Right atrium auricular region (tissue), 2 donors: ENCODE measurements at places on chromosomes 16 and 17. TPM values are rescaled to one million over a fixed set of nuclear protein-coding genes. Genes with fewer than 3 reads are reported as not detected.

DNA sequence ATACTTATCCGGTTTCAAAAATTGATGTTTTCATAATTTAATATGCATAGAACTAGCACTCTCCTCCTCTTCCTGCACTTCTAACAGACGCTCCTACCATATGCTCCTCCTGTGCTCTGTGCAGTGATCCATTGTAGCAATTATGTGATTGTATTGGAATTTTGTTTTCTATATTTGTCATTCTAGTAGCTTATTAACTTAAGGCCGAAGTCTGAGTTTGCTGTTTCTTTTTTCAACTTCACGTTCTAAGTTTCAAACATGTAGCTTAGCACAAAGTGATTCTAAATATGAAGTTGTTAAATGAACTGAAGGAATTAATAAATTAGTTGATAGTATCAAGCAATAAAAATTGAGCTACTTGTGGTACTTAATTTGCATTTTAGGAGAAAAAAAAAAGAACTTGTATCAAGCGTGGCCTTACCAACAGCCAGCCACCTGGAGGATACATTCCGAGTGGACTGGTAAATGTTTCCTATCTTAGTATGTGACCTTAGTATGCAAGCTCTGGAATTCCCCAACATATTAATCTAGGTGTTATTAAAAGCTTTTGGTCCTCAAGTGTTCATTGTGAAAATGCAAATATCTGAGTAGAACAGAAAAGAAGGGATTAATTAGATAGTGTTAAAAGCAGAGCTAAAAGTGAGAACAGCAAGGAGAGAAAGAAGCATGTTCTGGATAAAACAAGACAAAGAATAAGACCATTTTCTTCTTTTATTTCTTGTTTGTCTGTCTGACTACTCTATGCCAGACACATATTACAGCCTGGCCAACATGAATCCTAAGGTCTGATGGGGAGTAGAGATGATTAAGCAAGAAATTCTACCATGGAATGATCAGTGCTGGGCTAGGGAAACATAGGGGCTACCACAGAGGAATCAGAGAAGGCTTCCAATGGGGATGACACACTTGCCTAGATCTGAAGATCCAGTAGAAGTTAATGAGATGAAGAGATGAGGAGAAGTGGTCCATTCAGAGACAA, 290.4 kb upstream of the MON1B start:
- no peak for DNase-seq
- no peaks in the 10 kb centered on the region for H3K4me1 ChIP-seq
- no peaks in the 10 kb centered on the region for H3K27me3 ChIP-seq
- no peaks in the 10 kb centered on the region for H3K36me3 ChIP-seq
- H3K27ac ChIP-seq = no peak overlapping the region

DNA sequence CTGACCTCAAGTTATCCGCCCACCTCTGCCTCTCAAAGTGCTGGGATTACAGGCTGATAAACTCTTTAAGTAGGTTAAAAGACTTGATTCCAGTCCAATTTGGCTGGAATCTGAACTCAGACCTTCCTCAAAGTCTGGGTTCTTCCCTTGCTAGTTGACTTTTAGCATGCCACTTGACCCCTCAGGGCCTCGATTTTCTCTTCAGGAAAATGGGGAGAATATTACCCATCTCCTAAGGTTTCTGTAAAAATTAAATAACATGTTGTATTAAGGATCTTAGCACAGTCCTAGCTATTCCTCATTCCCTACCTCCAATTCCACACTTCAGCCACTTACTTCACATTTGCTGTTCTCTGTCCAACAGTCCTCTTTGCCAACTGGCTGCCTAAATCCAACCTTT, 1.9 kb downstream of the GTF3C1 start:
- peaks cover 38% of the 10 kb centered on the region for H3K4me1 ChIP-seq
- DNase-seq = no peak
- H3K36me3 ChIP-seq = peaks cover 24% of the 10 kb centered on the region
- no peak overlapping the region for H3K4me3 ChIP-seq
- no peaks in the 10 kb centered on the region for H3K27me3 ChIP-seq

- no peaks in the 10 kb centered on the region for H3K4me1 ChIP-seq
- H3K4me3 ChIP-seq = no peak overlapping the region
- H3K36me3 ChIP-seq = no peaks in the 10 kb centered on the region
- no peaks in the 10 kb centered on the region for H3K27me3 ChIP-seq
- H3K27ac ChIP-seq = no peak overlapping the region
Measured at GRCh38 chr16:58366247-58367031, 25.8 kb upstream of the GINS3 start.

GRCh38 chr16:21603928-21604327, 4.6 kb downstream of the METTL9 start:
- peaks cover 42% of the 10 kb centered on the region for H3K4me1 ChIP-seq
- no peaks in the 10 kb centered on the region for H3K36me3 ChIP-seq
- no peaks in the 10 kb centered on the region for H3K27me3 ChIP-seq
- H3K27ac ChIP-seq = no peak overlapping the region
- no peak overlapping the region for H3K4me3 ChIP-seq

DNA sequence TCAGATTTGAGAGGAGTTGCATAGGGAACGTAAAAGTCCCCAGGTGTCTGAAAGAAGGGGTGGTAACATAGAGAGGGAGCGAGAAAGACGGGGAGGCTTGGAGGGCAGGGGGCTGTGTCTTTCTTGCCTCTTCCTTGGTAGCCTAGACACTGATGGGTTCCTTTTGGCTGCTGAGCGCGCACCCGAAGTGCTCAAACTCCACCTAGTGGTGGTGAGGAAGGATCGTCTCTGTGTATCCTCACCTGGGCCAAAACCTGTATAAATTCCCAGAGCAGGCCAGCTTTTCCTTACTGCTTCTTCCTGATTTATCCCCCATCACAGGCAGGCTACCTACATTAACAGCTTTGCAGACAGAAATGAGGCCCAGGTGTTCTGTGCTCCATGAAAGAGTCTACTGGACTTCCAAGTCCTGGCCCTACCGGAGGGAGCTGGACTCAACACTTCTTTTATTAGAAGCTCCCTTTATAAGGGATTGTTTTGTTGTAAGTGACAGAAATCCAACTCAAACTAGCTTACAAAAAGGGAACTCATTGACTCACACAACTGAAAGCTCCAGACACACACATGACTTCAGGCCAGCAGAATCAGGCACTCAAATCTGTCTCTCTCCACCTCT, 5.5 kb upstream of the SLC25A35 start:
- H3K4me3 ChIP-seq = no peak overlapping the region
- peak; percentile 66 for DNase-seq
- no peaks in the 10 kb centered on the region for H3K36me3 ChIP-seq
- no peak overlapping the region for H3K27ac ChIP-seq
- peaks cover 3% of the 10 kb centered on the region for H3K4me1 ChIP-seq
- no peaks in the 10 kb centered on the region for H3K27me3 ChIP-seq

- H3K27ac ChIP-seq = no peak overlapping the region
- H3K36me3 ChIP-seq = no peaks in the 10 kb centered on the region
- H3K4me1 ChIP-seq = no peaks in the 10 kb centered on the region
- no peaks in the 10 kb centered on the region for H3K27me3 ChIP-seq
Measured at GRCh38 chr17:79623786-79624717, 13.2 kb upstream of the RBFOX3 start.

DNA sequence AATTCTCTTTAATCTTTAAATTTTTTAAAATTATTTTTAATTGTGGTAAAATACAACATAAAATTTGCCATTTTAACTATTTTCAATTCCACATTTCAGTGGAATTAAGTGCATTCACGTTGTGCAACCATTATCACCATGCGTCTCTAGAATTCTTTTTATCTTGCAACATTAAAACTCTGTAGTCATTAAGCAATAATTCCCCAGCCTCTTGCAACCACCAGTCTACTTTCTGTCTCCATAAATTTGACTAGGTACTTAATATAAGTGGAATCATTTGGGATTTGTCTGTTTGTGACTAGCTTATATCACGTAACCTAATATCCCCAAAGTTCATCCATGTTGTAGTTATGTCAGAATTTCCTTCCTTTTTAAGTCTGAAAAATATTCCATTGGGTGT, 79.1 kb downstream of the TAOK1 start:
- H3K4me1 ChIP-seq = no peaks in the 10 kb centered on the region
- no peak overlapping the region for H3K27ac ChIP-seq
- H3K27me3 ChIP-seq = no peaks in the 10 kb centered on the region
- no peak for DNase-seq
- H3K36me3 ChIP-seq = peaks cover 15% of the 10 kb centered on the region
- no peak overlapping the region for H3K4me3 ChIP-seq

DNA sequence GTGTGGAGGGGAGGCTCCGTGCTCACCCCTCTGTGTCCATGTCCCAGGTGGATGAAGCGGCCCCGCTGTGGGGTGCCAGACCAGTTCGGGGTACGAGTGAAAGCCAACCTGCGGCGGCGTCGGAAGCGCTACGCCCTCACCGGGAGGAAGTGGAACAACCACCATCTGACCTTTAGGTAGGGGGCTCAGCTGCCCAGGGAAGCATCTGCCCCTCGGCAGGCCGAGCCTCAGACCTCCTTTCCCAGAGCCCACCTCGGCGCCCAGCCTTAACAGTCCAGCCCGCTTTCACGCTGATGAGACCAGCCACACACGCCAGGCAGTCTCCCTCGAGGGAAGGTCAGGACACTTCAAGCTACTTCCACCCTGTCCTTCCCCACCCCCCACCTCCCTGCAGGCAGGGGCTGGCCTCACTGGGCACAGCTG, 12.7 kb downstream of the MMP15 start:
- no peak for DNase-seq
- H3K4me1 ChIP-seq = no peaks in the 10 kb centered on the region
- H3K36me3 ChIP-seq = peaks cover 41% of the 10 kb centered on the region
- H3K27ac ChIP-seq = no peak overlapping the region
- no peak overlapping the region for H3K4me3 ChIP-seq

GRCh38 chr17:1119924-1120323, 59.9 kb downstream of the ABR start:
- no peak overlapping the region for H3K4me3 ChIP-seq
- H3K27me3 ChIP-seq = no peaks in the 10 kb centered on the region

GRCh38 chr17:57555636-57556175, 189.4 kb downstream of the CCDC182 start:
- no peaks in the 10 kb centered on the region for H3K4me1 ChIP-seq
- H3K27ac ChIP-seq = no peak overlapping the region
- H3K36me3 ChIP-seq = no peaks in the 10 kb centered on the region
- no peak overlapping the region for H3K4me3 ChIP-seq

- no peak overlapping the region for H3K4me3 ChIP-seq
- no peak for DNase-seq
- no peak overlapping the region for H3K27ac ChIP-seq
- H3K27me3 ChIP-seq = no peaks in the 10 kb centered on the region
Measured at GRCh38 chr17:11953924-11954323, 43.4 kb downstream of the ZNF18 start.

GRCh38 chr16:90044111-90044551, 24.9 kb upstream of the DBNDD1 start:
- no peak for DNase-seq
- peaks cover 18% of the 10 kb centered on the region for H3K36me3 ChIP-seq
- H3K4me3 ChIP-seq = no peak overlapping the region
- H3K4me1 ChIP-seq = peaks cover 15% of the 10 kb centered on the region
- H3K27ac ChIP-seq = no peak overlapping the region

- no peak for DNase-seq
- peaks cover 28% of the 10 kb centered on the region for H3K36me3 ChIP-seq
- no peaks in the 10 kb centered on the region for H3K27me3 ChIP-seq
- H3K4me3 ChIP-seq = no peak overlapping the region
- peaks cover 56% of the 10 kb centered on the region for H3K4me1 ChIP-seq
Measured at GRCh38 chr17:42514867-42515266, 21.2 kb upstream of the NAGLU start.

- no peaks in the 10 kb centered on the region for H3K27me3 ChIP-seq
- H3K27ac ChIP-seq = no peak overlapping the region
- no peaks in the 10 kb centered on the region for H3K36me3 ChIP-seq
- H3K4me1 ChIP-seq = no peaks in the 10 kb centered on the region
- H3K4me3 ChIP-seq = no peak overlapping the region
Measured at GRCh38 chr16:80791411-80791810, 13.0 kb downstream of the CDYL2 start.

Gene SPATA22
- total RNA-seq = 0.82 TPM

Gene MNT
- total RNA-seq = 3.7 TPM

Gene CACNG3
- not detected for total RNA-seq

Gene GPR139
- not detected for total RNA-seq

Gene NPB
- 1.7 TPM for total RNA-seq
